ENCODE measurements at places on chromosomes 6 and 20.

- DNase-seq: no peak
Measured at GRCh38 chr20:54573838-54574237, 98.4 kb downstream of the DOK5 start.

DNA sequence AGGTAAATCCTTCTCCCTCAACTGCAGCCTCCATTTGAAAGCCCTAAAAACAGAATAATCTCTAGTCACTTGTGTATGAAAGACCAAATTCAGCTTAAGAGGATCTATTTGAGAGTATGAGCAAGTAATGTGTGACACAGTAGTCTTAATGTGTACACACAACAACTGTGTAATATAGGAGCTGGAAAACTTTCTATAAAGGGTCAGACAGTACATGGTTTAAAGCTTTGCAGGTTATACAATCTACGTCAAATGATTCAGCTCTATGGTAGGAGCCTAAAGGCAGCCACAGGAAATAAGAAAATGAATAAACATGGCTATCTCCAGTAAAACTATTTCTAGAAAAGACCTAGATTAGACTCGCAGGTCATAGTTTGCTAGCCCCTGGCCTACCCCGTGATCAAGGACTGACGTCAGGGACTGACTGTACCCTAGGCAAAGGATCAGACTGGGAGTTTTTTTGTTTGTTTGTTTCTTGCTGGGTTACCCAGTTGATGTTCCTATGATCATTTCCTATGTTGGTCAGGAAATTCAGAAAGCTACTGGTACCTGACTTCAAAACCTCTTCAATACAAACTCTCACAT is 39.7 kb downstream of the BTBD9 start:
- no peak for DNase-seq

- DNase-seq: no peak
Measured at GRCh38 chr20:53284256-53284655, 309.4 kb downstream of the ZNF217 start.

DNA sequence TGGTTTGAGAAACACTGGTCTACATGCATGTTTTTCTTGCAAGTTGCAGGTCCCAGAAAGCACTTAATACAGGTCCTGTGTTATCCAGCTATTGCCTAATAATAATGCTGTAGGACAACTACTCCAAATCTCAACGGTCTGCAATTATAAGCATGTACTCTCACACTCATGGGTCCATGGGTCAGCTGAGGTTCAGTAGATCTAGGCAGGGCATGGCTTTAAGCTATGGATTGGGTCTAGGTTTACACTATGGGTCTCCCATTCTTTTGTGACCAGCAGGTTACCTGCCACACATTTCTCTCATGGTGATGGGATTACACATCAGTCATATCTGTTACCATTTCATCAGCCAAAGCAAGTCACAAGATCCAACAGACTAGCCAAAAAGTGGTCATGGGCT is 13.9 kb downstream of the ISM1 start:
- DNase-seq: no peak

DNA sequence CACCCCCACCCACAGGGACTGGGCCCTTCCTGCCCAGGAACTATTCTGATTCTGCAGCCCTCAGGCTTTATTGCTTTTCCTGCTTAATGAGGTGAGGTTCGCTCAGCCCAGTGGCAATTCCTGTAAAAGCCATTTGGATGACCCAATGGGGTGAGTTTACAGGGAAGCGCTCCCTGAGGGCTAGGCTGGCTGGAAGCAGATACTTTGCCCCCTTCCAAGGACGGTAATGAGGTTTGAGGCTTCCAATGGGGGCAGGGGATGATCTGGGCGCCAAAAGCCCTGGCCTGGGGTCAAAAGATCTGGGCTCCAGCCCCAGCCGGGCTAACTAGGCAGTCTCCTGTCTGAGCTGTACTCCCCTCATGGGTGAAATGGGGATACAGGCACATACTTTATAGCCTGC is 41.8 kb downstream of the RIPOR3 start:
- DNase-seq: no peak
